KBM-7 (cell line): ENCODE measurements at places on chromosomes 2 and 18.

DNA sequence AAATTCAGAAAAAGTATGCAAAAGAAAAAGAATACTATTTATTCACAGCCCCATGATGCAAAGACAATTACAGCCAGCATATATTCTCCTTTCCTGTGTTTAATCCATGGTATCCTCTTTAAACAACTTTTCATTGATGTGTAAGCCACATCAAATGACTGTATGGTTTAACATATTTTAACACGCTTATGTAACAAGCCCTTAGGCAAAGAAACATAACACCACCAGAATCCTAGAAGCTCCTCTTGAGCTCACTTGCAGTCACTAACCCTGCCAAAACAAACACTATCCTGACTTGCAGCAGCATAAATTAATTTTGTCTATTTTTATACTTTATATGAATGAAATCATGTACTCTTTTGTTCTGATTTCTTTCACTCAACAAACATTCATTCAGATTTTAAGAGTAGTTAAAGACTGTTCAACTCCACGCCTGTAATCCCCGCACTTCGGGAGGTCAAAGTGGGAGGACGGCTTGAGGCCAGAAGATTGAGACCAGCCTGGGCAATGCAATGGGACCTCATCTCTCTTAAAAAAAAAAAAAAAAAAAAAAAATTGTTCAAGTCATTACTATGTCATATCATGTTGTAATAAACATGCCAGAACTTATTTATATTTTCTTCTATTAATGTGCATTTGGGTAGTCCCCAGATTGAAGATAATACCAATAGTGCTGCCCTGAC lies 226.3 kb downstream of the NBAS start:
- DNase-seq: no peak

GRCh38 chr2:72747344-72747743 lies 78.5 kb downstream of the EXOC6B start:
- no peak for DNase-seq

DNA sequence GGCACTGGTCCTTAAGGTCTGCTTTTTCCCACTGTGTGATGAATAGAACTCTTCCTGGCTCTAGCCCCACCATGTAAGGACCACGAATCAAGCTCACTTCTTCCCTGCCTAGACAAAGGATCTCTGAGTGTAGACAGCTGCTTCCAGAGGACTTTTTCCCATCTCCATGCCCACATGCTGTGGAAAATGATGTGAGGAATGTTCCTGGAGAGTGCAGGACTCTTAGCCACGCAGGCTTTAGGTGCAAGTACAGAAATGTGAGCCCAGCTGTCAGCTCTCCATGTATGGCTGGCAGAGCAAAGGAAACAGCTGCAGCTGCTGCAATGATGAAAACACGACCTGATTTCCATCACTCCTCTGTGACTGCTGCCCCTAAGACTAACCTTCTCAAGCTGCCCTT lies 35.5 kb downstream of the NXPH2 start:
- DNase-seq: no peak

DNA sequence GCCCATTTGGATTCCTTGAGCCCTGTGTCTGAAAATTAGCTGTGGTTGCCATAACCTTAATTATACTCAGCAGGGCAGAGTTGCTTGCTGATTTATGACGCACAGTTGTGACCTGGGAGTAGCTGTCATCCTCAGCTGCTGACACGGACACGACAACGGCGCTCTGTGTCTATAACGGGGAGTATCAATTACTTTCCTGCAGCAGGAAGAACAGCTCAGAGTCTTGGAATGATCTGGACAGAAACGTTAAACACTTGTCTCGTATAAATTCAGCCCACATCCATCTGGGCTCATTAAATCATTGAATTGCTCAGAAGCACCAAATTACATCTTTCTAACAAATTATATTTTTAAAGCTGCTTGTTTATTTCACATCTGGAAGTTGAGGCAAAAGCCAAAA lies 116.3 kb downstream of the SEPTIN10 start:
- no peak for DNase-seq

- peak; percentile 32 for DNase-seq
Measured at GRCh38 chr2:202267495-202267894, 1.9 kb downstream of the NOP58 start.

- peak; percentile 78 for DNase-seq
Measured at GRCh38 chr2:213152065-213152794, 818 bp upstream of the IKZF2 start.

DNA sequence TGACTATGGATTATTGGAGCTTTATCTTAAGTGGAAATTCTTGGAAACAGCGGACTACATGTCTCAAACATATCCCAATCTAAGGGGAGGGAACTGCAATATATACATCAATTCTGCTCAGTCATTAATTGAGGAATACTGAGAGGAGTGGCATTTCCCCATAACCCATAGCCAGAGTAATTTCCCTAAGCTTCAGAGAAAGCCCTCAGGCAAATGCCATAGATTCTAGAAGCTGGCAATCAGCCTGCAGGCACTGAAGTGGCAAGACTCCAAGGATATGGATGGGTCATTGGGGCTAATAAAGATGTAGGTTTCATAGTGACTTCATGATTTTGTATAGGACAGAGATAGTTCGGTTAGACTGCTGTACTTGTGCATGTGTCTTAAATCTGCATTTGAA lies 1960.5 kb upstream of the PIK3C3 start:
- no peak for DNase-seq

- no peak for DNase-seq
Measured at GRCh38 chr2:171293661-171294060, 133.0 kb upstream of the TLK1 start.

- DNase-seq: no peak
Measured at GRCh38 chr2:201072201-201072530, 365 bp downstream of the NDUFB3 start.

- DNase-seq: no peak
Measured at GRCh38 chr2:236252602-236253001, 11.6 kb downstream of the ASB18 start.

DNA sequence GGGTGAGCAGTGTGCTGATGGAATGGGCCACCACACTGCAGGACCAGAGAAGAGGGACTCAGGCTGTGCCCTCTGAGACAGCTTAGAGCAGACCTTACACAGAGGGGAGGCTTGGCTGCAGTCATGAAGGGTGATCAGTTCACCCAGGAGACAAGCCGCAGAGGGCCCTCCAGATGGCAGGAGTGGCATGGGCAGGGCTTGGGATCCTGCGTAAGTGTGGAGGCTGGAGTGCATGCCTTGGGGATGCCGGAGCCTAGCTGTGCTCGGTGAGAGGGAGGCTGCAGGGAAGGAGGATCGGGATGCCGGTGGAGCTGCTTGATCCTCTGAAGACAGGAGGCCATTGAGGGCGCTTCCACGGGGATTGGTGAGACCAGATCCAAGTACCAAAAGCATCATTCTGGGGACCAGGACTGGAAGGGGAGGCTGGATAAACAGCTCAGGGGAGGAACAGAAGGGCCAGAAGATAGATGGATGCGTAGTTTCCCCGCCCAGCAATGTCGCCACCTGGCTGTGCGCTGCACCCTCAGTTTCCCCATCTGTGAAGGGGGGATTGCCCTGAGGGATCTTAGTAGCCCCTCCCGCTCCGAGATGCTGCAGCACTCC lies 163.4 kb downstream of the INHBB start:
- DNase-seq: no peak

DNA sequence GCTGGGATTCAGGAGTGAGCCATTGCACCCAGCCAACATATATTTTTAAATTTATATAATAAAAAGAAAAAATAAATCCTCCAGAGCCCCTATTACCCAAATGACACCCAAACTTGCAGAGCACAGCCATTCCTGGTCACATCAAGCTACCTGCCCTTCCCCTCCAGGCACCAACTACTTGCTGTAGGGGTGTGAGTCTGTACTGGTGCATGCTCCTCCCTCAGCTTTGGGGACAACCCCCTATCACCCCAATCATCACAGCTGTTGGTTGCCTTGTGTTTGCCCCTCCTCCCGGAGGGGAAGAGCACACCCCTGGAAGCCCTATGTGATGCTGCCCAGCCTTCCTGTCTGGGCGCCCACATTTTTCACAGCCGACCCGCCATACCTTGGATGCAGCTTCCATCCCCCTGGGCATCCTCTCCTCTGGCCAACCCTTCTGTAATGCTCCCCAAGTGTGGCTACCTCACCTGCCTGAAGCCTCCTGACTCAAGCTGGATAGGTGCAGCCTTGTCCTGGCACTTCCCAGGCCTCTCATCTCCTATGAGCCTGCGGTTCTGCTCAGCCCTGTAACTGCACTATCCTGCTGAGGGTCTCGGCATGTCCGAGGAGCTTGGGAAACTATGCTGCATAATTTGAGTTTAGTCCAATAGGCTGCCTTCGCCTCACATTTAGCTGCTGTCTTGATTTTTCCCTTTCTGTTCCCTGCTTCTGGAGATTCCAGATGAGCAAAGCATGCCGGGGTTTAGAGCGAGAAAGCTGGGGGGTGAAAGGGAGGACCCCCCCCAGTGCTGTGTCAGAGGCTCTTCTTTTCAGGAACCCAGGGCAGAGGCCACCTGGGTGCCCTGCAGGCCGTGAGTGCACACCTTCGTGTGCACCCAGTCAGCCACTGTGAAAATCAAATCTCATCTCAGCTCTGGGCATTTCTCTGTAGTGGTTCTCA lies 27.2 kb downstream of the CHST10 start:
- no peak for DNase-seq

GRCh38 chr2:152078662-152079061 lies 20.2 kb downstream of the CACNB4 start:
- no peak for DNase-seq

DNA sequence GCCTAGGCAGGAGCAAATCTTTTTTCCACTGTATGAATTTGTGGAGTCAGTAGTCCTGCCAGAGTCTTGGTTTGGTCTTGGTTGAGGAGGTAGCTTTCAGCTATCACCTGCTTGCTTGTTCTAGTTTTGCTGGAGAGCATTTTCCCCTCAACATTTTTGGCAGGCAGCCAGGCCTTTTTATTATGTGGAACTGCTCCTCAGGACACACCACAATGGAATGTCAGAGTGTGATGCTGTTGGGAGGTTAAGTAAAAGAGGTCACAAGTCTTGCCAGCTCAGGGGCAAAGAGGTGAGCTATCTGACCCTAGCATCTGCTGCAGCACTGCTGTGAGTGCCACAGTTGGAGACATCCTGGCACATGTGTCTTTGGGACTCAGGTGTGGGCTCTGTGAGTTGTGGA lies 258.0 kb downstream of the CNTNAP5 start:
- DNase-seq: no peak

DNA sequence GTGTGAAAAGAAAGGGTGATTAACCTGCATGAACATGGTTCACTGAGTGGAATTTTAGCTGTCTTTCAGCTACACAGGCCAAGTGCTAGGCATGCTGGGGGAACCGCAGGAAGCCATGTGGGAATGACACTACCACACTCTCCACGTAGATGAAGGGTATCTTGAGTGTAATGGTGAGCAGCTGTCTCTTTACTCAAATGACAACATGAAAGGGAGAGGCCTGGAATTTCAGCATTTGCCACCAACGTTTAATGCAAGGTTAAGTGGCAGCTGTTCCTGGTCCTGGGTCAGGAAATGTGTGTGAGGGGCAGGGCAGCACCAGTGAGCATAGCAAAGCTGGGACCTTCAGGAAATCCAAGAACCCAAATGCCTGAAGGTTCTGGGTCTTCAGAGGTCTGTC lies 588.4 kb downstream of the SLC4A3 start:
- DNase-seq: no peak

DNA sequence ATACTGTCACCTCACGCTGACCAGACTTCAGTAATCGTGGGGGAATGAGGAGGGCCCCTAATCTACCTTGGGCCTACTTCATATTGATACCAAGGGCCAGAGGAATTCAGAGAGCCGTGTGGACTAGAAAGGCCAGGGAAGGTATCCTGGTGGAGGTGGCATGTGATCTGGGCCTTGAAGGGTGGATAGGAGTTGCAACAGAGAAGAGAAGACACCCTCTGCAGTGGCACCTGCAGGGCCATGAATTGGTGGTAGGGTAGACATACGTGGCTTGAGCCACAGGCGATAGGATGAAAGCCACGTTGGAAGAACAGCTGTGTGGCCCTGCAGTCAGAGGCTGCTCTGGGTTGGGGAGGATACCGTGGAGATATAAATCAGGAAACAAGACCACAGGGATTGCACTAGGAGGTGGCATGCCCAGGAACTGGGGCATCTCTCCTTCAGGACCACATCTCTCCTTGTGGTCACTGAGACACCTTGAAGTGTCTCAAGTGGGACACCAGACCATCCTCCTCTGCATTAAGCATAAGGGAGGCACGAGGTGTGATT lies 141.4 kb downstream of the CYP26B1 start:
- no peak for DNase-seq
